T-helper 9 cell (primary cell): ENCODE measurements at places on chromosomes 6 and 20.
A peak's percentile ranks its signal among the peaks of the same experiment; 100 is the strongest.

DNA sequence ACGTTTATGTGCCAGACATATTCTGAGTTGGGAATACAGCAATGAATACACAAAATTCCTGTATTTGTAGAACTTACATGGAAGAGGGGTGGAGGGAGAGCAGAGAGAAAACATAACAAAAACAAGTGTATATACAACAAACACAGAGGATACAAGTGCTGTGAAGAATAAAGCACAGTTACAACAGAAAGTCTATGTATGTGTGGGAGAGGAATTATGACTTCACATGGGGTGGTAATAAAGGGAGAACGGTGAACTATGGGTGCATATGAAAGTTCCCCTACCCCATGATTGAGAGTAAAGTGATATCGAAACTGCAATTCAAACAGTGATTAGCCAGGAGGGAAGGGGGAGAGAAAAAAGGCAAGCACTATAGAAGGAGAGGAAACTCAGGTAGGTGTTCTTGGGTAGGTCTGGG, 24.6 kb downstream of the HBS1L start:
- no peak for DNase-seq

DNA sequence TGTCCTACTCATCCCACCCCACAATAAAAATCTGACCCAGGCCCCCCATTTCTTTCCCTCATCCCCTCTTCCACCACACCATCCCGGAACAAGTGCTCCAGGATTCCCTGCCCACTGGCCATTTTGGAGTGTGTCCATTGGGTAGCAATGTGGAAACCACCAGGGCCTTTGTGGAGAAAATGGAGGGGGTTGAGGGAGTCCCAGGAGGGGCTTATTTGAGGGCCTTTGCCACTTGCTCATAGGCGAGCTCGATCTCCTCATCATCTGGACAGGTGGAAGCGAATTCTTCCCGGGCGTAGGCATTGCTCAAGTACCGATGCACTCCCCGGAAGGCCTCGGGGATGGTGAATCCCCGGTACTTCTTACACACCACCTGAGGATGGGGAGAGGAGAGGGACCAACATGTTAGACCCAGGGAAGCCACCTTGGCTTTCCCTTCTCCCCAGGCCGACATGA, 1.6 kb upstream of the DDAH2 start:
- DNase-seq: no peak

GRCh38 chr20:3825526-3825925, 5.2 kb downstream of the AP5S1 start:
- no peak for DNase-seq

GRCh38 chr20:48812600-48813445, 15.0 kb downstream of the PREX1 start:
- no peak for DNase-seq

GRCh38 chr6:77463308-77463860, at the start of gene HTR1B:
Gene HTR1B, minus strand, starts transcription at chr6:77463491. Its CDS starts 88 bp downstream, at chr6:77463403.
- DNase-seq: no peak

DNA sequence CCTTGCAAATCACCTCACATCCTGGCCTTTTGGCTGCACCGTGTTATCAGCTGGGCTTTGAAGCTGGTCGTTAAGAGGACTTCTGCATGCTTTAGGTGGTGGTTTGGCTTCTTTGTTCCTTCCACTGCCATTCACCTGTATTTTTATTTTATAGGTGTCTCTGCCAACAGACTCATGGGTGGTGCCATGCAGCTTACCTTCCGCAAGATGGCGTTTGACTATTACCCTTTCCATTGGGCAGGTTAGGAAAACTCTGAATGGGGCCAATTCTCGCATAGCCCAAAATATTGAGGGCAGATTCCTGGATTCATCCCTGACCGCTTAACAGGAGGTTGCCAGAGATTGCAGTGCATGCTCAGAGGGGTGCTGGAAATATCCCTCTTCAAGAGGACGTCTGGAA, 32.4 kb downstream of the TAF11 start:
- DNase-seq: no peak

GRCh38 chr6:26312501-26313397, 52.2 kb upstream of the BTN3A2 start:
- DNase-seq: peak; percentile 75

DNA sequence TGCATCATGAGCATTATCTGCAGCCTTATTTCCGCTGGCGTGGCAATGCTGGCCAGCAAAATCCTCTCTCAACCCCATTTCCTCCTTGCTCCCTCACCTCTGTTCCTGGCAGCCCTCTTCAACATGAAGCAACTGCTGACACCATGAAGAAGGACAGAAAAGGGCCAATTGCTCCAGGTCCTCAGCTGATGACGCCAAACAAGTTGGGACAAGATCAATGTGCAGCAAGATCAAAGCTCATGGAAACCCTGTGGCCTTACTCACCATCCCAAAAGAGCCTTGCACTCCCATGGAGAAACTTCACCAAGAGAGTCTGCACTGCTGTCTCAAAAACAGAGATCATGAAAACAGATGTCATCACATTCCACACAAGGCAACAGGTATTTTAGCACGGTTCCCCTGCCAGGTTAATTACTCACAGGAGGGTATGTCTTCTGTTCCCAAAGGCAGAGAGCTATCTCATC, 7.4 kb downstream of the GFOD1 start:
- no peak for DNase-seq

GRCh38 chr20:53079261-53079691, 107.1 kb downstream of the TSHZ2 start:
- no peak for DNase-seq

GRCh38 chr6:52410979-52411378, 9.2 kb upstream of the EFHC1 start:
- DNase-seq: no peak

DNA sequence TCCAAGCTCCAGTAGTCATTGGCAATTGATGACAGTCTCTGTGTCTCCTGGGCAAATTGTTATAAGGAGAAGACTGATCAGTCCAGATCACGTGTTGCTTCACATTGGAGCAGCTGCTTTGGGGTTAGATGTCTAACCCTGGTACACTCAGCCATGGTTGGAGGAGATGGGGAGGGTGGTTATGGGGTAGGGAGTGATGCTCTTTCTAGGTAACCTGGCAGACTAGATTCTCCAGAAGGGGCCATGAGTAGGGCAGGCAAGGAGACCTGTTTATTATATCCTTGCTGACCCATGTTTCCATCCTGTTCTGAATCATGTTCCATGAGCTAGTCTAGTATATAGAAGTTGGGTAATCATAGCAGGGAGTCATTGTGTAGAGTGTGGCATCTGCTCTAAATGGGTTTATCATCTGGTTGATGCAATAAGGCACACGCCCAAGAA, 50.8 kb upstream of the BACH2 start:
- DNase-seq: no peak

GRCh38 chr6:157614026-157614568, 208.9 kb upstream of the SNX9 start:
- DNase-seq: no peak

- no peak for DNase-seq
Measured at GRCh38 chr6:154605178-154605881, 94.8 kb upstream of the CNKSR3 start.

- DNase-seq: no peak
Measured at GRCh38 chr6:15439410-15440025, 193.6 kb downstream of the JARID2 start.
